ENCODE measurements at places on chromosomes 1 and 21.

DNA sequence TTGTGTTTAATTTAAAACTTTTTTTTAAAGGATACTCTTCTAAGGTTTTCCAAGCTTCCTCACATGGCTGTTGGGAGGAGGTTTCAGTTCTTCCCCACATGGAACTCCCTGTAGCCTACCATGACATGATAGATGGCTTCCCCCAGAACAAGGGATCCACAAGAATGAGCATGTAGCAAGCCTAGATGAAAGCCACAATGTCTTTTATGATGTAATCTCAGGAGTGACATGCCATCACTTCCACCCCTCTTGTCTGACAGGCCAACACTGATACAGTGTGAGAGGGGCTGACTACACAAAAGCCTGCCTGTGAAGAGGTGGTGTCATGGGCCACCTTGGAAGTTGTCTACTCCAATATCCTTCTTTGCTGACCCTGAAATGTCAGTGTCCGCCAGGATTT is 32.0 kb downstream of the CD34 start:
- DNase-seq = no peak

GRCh38 chr1:103911450-103911849 is 161.8 kb downstream of the AMY1C start:
- DNase-seq = no peak

DNA sequence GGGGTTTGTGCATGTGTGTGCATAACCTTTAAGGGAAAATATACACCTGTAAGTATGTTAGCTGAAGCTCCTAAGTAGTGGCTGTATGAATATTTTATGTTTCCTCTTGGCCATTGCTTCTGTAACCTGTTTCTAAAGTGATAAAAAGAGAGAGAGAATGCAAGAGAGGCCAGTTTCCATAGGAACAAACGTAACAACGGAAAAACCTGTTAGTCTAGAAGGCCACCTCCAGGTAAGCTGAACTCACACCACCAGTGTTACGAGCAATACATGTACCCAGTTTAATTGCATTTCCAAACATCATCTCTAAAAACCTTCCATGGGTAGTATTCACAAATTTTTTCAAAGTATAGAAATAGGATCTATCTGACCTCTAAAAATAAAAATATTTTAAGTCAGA is 63.1 kb downstream of the PLPPR4 start:
- no peak for DNase-seq

- DNase-seq = no peak
Measured at GRCh38 chr1:102107441-102107840, 110.7 kb upstream of the OLFM3 start.

GRCh38 chr21:45999581-46000181 is 18.1 kb downstream of the COL6A1 start:
- DNase-seq = no peak

- DNase-seq = no peak
Measured at GRCh38 chr1:77476475-77476874, 194.7 kb downstream of the AK5 start.

GRCh38 chr1:220843481-220844011 is 35.7 kb upstream of the HLX start:
- DNase-seq = no peak

- DNase-seq = no peak
Measured at GRCh38 chr1:114558544-114558943, 22.9 kb downstream of the BCAS2 start.

DNA sequence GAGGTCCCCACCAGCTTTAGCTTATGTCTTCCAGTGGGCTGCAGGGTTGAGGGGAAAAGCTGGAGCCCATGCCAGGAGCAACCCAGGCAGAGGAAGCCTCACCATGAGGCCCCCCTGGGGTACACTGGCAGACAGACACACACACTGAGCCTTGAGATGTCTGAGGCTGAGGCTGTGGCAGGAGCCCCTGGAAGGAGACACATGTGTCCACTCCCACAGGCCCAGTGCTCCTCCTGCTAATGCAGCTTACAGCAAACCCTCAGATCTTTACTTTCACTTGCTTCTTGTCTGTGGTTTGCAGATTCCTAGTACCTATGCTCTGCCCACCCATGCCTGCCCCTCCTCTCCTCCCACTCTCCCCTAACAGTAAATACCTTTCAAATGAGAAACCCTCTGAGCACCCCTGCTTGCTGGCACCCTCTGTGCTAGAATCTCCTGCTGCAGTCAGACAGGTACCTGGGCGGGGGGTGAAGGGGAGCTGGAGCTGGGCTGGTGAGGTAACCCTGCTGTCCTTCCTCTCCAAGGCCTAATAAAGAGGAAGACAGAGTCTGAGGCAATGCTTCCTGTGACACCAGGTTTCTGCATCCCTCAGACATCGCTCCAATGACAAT is 63.4 kb upstream of the NEK2 start:
- no peak for DNase-seq

- DNase-seq = no peak
Measured at GRCh38 chr1:205391386-205391785, 30.5 kb downstream of the LEMD1 start.

DNA sequence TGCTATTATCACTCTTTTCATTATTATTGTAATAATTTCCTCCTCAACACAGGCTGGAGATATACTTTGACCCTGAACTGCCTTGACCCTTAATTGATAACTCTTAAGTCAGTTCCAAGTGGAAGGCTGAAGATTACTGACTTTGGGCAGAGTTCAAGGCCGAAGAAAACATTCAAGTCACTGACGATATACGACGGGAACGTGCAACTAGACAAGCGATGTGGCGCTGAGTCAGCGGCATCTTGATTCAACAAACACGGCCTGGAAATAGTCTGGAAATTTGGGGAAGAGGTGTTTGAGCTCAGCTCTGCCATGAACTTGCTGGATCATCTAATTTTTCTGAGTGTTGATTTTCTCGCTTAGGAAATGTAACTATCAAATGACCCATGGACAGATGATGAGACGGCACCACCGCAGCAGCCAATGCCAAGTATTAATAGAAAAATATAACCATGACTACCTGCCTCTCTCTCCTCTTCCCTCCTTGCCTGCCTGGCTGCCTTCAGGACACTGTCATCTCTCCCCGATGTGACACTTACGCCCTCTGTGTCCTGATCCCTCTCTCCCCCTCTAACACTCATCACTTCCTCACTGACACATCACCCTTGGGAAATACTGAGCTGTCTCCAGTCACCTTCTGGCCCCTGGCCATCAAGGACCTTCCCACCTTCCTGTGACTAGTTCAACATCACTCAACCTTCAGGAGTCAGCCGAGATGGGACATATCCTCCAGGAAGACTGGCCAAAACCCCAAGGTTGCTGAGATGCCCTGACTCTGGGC is 49.4 kb downstream of the TMCO4 start:
- no peak for DNase-seq

DNA sequence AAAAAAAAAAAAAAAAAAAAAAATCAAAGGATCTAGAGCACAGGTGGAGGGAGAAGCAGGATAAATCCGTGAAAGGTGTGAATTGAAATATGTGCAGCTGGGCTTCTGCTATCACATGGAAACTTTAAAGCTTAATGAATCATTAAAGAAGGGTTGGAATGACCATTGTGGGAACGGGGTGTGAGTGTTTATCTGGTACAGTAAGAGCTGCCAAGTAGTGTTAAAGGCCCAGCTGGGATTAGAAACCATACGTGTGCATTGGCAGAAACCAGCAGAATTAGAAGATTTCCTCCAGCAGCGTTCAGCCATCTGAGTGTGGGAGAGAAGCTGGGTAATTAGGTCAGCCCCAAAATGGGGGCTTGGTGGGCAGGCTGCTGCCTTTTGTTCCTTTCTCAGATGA is 13.5 kb downstream of the FALEC start:
- no peak for DNase-seq

DNA sequence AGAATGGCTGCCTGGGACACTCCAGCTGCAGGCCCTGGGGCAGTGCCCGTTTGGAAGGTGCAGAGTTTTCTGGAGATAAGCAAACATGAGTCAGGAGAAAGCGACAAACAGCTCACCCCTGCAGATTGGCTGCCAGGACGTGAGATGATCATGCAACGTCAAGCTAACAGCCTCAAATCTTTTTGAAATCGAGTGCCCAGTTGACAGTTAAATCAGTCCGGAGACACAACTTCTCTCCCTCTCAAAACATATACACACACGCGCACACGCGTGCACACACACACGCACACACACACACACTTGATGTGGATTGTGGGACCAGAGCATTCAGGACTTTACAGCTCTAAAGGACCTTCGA is 49.4 kb downstream of the TENT5C start:
- no peak for DNase-seq

DNA sequence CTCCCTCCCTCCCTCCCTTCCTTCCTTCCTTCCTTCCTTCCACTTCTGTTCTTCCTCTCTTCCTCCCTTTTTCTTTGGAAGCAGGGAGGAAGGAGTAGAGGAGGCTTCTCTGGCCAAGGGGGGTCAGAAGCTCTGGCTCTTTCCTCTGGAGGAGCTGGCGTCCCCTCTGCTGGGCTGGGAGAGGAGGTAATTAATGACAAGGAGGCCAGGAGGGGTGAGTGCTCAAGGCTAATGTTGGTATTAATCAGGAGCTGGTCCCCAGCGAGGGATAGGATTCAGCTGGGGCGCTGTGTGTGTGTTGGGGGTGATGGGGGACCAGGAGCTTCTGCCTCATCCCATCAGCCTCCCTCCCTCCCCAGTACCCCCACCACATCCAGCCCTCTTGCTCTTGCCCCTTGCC is 6.2 kb upstream of the PEAR1 start:
- DNase-seq = no peak

GRCh38 chr1:153122831-153123421 is 9.6 kb upstream of the SPRR2F start:
- DNase-seq = no peak

DNA sequence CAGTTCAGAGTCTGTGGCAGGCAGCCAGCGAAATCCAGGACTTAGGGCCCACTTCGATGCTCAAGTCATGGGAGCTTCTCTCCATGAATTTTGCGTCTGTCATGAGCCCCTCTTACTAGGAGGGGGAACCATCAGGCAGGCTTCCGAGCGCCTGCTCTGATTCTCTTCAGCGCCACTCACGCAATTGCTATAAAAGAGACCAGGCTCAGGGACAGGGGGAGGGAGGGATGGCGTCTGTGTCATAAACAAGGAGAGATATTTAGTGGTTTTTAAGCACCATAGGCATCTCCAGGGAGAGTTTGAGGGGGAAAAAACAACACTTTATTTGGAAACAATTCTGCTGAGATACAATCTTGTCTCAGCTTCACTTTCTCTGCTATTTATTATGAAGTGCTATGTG is 60.6 kb downstream of the NAV1 start:
- no peak for DNase-seq

GRCh38 chr1:45141247-45142003 is 65.0 kb downstream of the ZSWIM5 start:
- no peak for DNase-seq

DNA sequence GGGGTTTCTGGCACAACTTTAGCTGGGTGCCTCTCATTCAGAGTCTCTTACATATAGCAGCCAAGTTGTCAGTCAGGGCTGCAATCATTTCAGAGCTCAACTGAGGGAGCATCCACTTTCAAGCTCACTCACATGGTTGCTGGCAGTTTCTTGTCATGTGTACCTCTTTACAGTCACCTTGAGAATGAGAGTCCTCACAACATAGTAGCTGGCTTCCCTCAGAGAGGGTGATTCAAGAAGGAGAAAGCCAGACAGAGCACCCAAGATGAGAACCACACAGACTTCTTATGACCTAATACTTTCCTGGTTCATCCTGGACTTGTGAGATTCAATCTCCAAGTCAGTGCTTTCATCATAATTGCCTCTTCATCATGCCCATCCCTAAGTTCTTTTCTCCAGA is 57.2 kb downstream of the DPT start:
- DNase-seq = no peak

DNA sequence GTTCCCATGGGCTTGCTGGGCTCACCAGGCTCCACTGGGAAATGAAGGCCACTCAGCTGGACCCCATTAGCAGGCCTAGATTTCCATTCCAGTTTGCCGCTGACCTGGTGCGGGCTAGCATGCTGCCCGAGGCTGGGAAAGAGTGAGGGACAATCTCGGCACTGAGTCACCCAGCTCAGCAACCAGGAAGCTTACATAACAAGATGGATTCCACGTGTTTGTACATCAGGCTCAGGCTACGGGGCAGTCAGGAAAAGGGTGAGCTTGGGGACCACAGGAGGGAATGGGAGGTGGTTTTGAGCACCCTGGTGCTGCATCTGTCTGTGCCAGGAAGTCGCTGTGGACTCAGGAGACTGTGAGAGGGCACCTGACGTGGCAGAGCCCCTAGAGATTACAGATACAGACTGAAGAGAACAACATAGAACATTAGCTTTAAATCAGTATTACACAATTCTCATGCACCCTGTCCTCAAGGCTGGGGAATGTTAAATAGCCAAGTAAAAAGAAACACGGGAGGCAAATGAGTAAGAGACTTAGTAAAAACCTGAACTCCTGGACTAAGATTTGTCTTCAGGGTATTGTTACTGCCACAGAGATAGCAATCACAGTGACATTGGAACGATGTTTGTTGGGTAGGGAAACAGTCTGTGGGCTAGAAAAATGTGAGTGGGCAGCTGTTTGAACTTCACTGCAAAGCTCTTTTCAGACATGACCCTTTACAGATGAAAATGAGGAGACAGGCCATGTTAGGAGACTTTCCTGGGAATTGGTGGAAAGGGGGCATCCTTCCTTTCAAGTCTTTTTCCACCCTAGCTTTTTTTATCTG is 51.1 kb downstream of the GLUL start:
- no peak for DNase-seq

- no peak for DNase-seq
Measured at GRCh38 chr1:112721966-112722524, 6.9 kb upstream of the PPM1J start.

DNA sequence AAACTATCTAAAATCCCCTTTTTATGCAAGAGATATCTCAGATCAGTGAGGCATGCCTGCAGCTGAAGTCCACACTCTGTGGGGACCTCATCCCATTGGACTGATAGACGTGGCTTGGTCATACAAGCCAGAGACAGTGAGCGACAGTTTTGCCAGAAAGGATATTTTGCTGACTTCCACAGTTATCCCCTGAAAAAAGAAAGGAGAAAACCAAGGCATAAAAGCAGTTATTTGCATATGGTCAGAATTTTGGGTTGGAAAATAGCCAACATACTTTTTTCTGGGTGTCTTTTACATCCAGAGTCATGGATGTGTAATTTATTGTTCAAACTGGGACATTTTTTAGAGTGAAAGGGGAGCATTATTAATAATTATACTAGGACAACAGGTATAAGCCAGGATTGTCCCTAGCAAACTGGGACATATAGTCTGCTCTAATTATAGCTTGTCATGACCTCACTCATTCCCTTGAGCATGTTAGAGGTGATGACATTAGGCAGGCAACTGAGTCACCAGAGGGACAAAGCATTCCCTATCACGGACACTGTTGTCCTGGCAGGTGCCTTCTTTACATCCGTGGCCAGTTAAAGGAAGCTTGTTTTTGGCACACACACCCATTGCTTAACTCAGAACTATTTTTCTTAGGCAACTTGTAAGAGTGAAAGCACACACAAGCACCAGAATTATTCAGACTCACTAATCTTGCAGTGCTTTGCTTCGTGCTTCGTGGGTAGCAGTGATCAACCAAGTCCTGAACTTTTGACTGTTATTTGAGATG is 65.5 kb downstream of the PRRX1 start:
- no peak for DNase-seq

- DNase-seq = no peak
Measured at GRCh38 chr1:195745189-195746010, 862.8 kb downstream of the KCNT2 start.

GRCh38 chr1:85148524-85149250 is 52.1 kb downstream of the SYDE2 start:
- no peak for DNase-seq

All from omental fat pad (tissue), 4 donors.